Activated CD4-positive, alpha-beta memory T cell treated with anti-CD3 and anti-CD28 coated beads, Interleukin-2, amount 10 ng/mL, durations not matched to agents 7 days and 5 days (primary cell): ENCODE measurements at places on chromosomes 2 and 18. TPM values are rescaled to one million over a fixed set of nuclear protein-coding genes. Genes with fewer than 3 reads are reported as not detected.
A peak's percentile ranks its signal among the peaks of the same experiment; 100 is the strongest.

- no peak overlapping the region for H3K4me3 ChIP-seq
- no peaks in the 10 kb centered on the region for H3K36me3 ChIP-seq
- H3K27ac ChIP-seq = no peak overlapping the region
Observed at GRCh38 chr18:5430131-5430530, 113.7 kb downstream of the EPB41L3 start.

DNA sequence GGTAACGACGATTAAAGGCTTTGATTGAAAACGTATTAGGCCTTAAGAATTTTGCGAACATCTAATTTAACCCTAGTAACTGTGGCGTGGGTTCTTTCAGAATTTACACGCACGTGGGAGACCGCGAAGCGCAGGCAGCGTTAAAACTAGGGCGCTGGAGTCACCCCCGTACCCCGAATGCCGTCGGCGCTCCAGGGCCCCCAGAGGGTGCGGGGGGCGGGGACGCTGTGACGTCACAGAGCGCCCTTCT lies 673 bp upstream of the SMCHD1 start:
- peak overlapping the region; percentile 96 for H3K27ac ChIP-seq
- peak; percentile 75 for DNase-seq
- H3K4me3 ChIP-seq = peak overlapping the region; percentile 95
- peaks cover 1% of the 10 kb centered on the region for H3K27me3 ChIP-seq
- H3K36me3 ChIP-seq = peaks cover 30% of the 10 kb centered on the region

DNA sequence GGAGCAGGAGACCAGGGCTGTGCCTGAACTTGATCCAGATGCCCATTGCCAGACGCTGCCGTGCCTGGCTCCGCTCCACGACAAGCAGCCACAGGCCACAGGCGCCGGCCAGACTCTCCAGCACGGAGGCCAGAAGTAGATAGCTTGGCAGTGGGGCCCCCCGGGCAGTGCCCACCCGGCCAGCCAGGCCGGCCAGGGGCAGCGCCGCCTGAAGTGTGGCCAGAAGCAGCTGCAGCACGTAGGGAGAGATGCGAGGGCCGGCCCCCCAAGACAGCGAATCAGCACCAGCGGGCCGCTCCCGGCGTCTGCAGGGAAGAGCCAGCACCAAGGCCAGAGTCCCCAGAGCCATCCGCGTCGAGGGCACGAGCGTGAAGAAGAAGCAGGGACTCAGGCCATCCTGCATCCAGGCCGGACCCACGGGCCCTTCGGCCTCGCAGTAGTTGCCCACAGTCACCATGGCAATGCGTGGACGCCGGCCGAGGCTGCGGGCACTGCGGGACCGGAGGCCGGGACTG lies 484 bp downstream of the ABCB6 start:
- H3K36me3 ChIP-seq = peaks cover 64% of the 10 kb centered on the region
- H3K27ac ChIP-seq = peak overlapping the region; percentile 82
- no peaks in the 10 kb centered on the region for H3K27me3 ChIP-seq

GRCh38 chr2:42102591-42103450 lies 55.0 kb downstream of the PKDCC start:
- peak overlapping the region; percentile 65 for H3K4me3 ChIP-seq
- H3K27me3 ChIP-seq = no peaks in the 10 kb centered on the region
- DNase-seq = peak; percentile 63
- H3K27ac ChIP-seq = peak overlapping the region; percentile 91
- H3K4me1 ChIP-seq = peaks cover 40% of the 10 kb centered on the region
- peaks cover 16% of the 10 kb centered on the region for H3K36me3 ChIP-seq

- H3K4me3 ChIP-seq = no peak overlapping the region
- no peaks in the 10 kb centered on the region for H3K27me3 ChIP-seq
- peaks cover 28% of the 10 kb centered on the region for H3K4me1 ChIP-seq
- no peaks in the 10 kb centered on the region for H3K36me3 ChIP-seq
Observed at GRCh38 chr2:10342245-10342951, 39.7 kb downstream of the HPCAL1 start.

GRCh38 chr2:237600205-237600846 lies 9.8 kb upstream of the RAB17 start:
- peaks cover 27% of the 10 kb centered on the region for H3K4me1 ChIP-seq
- no peak overlapping the region for H3K4me3 ChIP-seq
- DNase-seq = no peak
- no peak overlapping the region for H3K27ac ChIP-seq
- no peaks in the 10 kb centered on the region for H3K36me3 ChIP-seq

Gene PDE1A
- total RNA-seq = not detected

Gene CCDC102B
- total RNA-seq = 1.0 TPM
